Karpas-422 (cell line): ENCODE measurements at places on chromosomes 11 and 22.
A peak's percentile ranks its signal among the peaks of the same experiment; 100 is the strongest.

GRCh38 chr11:86056351-86056854 is 12.5 kb downstream of the PICALM start:
- DNase-seq, result no peak

- no peak for DNase-seq
Observed at GRCh38 chr11:15929371-15929901, 426.9 kb downstream of the SOX6 start.

GRCh38 chr11:62705880-62706849 is 1.1 kb downstream of the BSCL2 start:
- DNase-seq, result peak; percentile 97

- peak; percentile 80 for DNase-seq
Observed at GRCh38 chr22:43313244-43313889, 29.8 kb downstream of the SCUBE1 start.

DNA sequence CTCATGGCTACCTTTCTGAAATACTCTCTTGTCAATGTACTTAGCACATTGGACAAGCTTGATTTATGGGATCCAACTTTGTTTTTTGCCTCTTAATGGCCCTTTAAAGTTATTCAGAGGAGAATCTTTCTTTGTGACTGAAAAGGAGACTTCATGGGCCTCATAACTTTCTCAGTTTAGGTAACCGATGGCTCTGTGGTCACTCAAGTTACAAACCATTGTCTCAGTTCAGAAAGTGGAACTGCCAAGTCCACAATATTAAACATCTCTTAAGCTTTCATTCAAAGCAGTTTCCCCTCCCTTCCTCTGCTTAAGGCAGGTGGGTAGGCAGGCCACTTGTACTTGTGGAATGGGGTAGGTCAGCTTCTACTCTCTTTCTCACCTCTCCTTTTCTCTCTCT is 12.3 kb upstream of the ARL14EP start:
- no peak for DNase-seq

GRCh38 chr11:70288721-70289120 is 18.2 kb downstream of the PPFIA1 start:
- DNase-seq, result no peak

- no peak for DNase-seq
Observed at GRCh38 chr22:36660510-36660840, 43.1 kb downstream of the CACNG2 start.

GRCh38 chr11:113296447-113297205 is 17.8 kb upstream of the TTC12 start:
- no peak for DNase-seq

DNA sequence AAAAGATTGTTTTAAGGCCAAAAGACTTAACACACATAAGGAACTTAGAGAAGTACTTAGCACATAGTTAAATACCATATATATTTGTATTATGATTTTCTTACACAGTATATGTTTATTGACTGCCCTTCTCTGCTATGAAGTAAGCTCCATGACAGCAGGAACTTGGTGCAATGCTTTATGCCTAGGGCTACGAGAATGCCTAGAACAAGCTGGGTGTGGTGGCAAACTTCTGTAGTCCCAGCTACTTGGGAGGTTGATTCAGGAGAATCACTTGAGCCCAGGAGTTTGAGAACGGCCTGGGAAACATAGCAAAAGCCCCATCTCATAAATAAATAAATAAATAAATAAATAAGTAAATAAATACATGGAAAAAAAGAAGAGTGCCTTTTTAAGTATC is 1.9 kb downstream of the SLC5A12 start:
- no peak for DNase-seq

GRCh38 chr22:43566561-43567332 is 154.9 kb downstream of the MPPED1 start:
- DNase-seq, result no peak

DNA sequence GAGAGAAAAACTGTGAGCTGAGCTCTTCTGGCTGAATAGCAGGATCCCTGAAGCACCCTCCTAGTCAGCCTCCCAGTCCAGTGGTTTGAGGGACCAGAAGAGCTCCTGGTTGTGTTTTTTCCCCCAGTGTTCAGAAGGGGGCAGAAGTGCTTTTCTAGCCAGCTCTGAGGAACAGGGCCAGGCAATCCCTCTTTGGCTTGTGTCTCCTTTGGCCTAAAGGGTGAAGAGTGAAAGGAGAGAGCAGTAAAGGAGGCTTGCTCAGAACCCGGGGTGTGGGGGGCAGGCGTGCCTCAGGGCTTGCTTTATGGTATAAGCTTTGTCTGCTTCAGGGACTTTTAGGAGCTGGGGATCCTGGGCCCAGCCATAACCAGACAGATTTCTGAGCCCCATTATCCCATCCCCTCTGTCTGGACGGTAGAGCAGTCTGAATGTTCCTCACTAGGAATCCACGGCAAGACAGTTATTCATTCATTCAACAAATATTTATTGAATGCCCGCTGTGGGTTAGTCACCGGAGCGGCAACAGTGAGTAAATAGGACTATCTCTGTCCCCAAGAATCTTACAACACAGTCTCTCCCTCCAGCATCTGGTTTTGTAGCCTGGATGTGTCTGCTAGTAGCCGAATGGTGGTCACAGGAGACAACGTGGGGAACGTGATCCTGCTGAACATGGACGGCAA is 14.5 kb downstream of the ACP2 start:
- DNase-seq, result peak; percentile 82

DNA sequence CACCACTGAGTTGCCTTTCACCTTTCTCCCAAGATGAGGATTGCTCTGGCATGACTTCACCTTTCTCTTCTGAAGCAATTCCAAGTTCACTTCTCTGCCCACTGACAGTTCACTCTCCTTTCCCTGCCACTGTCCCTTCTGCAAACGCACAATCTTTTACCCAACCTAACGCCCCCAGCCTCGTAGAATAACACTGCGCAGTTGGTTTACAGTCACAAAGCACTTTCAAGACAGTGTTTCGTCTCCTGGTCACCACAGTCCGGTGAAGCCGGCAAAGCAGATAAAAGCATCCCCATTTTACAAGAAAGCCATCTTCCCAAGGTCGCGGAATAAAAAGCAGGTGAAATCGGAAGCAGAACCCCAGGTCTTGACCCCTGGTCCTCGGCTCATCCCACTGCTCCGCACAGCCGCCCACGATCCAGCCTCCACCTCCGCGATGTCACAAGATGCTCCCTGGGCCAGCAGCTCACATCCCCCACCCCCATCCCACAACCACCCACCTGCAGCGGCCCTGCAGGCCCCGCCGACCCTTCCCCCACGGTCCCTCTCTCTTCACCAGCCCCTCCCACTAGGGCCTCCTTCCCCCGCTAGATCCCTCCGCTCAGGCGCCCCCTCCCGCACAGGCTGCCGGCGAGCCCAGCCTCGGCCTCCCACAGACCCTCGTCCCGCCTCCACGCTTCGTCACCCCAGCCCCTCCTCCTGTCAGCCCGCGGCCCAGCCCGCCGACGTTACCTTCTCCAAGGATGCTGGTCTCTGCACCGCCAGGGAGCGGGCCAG is 585 bp downstream of the PI4KA start:
- peak; percentile 90 for DNase-seq
